ENCODE measurements at places on chromosomes 5 and 9.

DNA sequence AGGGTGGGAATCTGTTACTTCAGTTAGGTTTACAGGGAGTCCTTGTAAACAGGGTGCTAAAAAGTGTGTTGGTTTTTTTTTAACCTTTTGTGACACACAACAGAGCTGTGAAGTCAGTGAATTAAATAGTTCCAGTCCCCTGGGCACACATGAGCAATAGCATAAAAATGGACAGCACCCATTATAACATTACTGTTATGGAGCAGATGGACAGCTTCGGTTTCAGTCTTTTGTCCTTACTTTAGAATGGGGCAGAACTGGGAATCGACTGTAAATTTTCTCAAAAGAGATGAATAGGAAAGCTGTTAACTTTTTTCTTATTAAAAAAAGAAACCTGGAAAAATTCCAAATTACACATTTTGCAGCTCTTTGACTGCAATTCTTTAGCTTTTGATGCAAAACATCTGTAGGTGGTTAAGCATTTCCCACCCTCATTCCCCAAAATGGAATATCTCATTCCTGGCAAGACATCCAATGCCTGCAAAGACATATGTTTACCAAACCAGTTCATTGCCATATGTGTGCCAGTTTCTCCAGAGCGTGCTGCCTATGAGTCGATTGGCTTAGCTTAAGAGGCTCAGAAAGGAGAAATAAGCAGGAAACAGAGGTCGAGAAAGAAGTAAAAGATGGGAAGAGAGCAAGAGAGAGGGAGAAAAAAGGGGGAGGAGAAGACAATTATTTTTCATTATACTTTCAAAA lies 212.3 kb upstream of the TMEM161B start:
- DNase-seq = no peak

DNA sequence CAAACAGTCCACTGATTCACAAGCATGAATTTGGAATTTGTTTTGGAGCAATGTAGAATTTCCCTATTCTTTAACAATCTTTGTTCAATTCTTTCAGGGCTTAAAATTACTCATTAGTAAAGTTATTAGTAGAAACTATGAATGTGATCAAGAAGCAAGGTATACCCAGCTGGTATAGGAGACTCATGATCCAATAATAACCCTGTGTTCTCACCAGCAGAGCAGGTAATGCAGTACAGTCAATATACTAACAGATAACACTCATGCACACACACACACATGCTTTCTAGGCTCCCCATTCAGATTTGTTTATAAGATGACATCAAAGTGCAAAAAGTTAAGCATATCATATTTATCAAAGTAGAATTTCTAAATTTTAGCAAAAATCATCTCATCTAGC lies 445.2 kb downstream of the ELAVL2 start:
- no peak for DNase-seq

- no peak for DNase-seq
These were observed 79.7 kb downstream of the ALDH7A1 start for GRCh38 chr5:126515337-126515736.

DNA sequence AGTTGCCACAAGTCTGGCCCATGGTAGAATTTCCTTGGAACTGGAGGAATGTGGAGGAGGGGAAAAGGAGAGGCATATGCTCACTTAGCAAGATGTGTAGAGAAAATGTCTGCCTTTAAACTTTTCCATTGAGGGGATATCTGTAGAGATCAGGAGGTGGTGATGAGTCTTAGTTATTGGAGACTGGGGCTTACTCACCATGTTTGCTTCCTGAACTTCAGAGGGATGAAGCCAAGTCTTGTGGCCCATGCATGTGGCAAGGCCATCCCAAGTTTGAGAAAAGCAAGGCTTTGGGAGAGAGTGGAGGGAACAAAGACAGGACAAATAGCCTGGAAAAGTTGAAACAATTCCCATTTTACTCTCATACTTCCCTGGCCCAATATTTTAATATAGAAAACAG lies 124.5 kb downstream of the GDNF start:
- DNase-seq = no peak

- DNase-seq = no peak
These were observed 176.1 kb downstream of the GABRG2 start for GRCh38 chr5:162243651-162244050.

GRCh38 chr9:20408513-20408912 lies 213.8 kb downstream of the MLLT3 start:
- no peak for DNase-seq

DNA sequence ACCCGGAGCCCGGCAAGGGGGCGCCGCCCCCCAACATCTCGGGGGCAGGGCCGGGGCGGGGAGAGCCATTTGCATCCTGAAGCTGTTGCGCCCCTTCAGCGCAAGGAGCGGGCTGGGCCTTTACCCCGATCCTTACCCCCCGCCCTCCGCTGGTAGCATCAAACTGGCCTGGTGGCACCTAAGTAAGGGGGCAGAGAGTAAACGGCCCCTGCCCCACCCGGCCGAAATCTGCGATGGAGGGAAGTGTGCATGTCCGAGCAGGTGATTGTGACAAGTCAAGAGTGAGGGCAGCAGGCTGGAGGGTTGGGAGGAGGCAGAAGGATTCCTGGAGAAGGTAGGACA lies 101.2 kb downstream of the ESM1 start:
- DNase-seq = no peak

DNA sequence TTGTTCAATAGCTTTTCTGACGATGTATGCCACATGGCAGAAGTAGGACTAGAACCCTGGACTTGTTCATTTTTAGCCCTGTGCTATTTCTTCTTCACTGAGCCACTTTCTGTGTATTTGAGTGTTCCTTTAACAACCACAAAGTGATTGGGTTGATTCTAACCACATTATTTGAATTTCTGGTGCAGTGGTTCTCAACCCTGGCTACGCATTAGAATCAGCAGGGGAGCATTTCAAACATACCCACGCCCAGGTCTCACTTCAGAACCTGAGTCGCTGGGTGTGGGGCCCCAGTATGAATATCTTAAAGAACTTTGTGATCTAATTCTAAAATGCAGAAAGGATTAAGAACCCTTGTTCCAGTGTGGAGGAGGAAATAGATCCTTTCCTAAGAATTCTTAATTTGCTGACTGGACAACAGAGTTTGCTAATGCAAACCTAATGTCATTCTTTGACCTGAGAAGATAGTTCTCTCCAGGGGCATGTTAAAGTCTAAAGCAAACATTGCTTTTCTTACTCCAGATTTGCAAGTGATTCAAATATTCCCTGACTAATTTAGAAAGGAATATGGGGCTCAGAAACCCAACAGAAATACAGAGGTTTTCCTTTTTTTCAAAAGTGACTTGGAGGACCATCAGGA lies 75.4 kb upstream of the GDNF start:
- DNase-seq = peak; percentile 90

- no peak for DNase-seq
These were observed 35.4 kb downstream of the PRLR start for GRCh38 chr5:35194635-35195471.

DNA sequence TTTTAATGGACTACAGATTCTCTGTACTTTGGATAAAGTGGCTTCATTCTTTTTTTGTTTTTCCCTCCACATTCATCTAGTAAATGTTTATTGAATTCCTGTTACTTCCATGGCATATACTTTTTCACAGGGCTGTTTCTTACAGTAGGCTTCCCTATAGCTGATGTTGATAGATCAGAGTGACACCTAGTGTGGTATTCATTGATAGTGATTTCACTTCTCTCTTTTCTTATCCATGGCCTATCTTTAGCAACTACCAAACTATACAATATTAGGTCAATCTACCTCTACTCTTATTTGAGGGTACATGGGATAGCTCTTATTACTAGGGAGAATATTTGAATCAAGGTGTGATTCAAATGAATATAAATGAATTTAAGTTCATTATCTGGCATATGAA lies 35.8 kb downstream of the FSD1L start:
- DNase-seq = no peak

DNA sequence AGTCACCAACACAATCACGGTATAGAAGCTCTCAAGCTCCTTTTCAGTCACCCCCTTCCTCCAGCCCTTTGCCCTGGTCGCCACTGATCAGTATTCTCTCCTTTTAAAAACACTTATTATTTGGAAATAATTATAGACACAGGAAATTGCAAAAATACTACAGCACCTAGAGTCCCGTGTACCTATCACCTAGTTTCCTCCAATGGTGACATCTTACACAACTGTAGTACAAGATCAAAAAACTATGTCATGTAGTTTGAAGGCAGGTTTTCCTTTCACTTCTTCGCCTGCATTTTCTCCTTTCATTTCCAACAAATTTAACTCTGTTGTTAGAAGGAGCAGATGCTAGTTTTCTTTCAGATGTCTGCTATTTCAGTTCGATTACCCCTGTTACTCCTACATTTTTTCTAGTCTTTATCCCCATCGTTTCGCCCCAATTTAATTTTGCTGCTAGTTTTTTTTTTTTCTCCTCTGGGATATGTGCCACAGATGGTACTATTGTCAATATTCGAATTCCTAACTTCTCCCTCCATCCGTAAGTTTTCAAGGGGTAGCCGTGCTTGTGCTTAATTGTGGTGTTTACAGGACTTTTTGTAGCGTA lies 612 bp upstream of the ATG10 start:
- no peak for DNase-seq

DNA sequence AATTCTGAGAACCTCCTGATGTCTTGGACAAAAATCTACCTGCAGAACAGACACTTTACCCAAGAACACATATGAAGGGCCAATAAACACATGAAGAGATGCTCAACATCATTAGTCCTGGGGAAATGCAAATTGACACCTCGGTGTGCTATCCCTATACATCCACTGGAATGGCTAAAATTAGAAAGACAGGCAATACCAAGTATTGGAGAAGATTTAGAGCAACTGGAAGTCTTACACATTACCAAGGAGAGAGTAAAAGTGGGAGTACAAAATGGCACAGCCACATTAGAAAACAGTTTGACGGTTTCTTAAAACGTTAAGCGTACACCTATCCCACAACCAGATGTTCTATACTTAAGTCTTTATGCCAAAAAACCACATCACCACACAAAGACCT lies 3.3 kb upstream of the TDRD7 start:
- DNase-seq = no peak

- DNase-seq = no peak
These were observed 530 bp downstream of the RAPGEF1 start for GRCh38 chr9:131739133-131739958.

DNA sequence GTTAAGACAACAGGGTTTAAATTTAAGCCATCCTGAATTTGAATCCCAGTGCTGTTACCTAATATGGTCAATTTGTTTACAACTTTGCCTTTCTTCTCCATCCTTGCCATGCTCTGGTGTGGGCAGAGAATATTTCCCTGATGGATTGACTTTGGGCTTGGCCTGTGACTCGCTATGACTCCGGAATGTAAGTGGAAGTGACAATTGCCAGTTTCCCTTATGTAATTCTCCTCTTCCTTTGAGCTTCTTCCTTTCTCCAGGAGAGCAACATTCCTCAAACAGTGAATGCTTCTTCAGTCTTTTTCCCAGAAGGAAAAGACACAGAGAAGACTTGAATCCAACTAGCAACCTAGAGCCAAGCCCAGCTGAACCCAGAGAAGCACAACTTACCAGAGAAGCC lies 159.1 kb downstream of the LURAP1L start:
- DNase-seq = no peak

- DNase-seq = no peak
These were observed 58.7 kb upstream of the ERBIN start for GRCh38 chr5:65867542-65868195.

GRCh38 chr9:106637486-106637885 lies 225.5 kb upstream of the ZNF462 start:
- peak; percentile 44 for DNase-seq

DNA sequence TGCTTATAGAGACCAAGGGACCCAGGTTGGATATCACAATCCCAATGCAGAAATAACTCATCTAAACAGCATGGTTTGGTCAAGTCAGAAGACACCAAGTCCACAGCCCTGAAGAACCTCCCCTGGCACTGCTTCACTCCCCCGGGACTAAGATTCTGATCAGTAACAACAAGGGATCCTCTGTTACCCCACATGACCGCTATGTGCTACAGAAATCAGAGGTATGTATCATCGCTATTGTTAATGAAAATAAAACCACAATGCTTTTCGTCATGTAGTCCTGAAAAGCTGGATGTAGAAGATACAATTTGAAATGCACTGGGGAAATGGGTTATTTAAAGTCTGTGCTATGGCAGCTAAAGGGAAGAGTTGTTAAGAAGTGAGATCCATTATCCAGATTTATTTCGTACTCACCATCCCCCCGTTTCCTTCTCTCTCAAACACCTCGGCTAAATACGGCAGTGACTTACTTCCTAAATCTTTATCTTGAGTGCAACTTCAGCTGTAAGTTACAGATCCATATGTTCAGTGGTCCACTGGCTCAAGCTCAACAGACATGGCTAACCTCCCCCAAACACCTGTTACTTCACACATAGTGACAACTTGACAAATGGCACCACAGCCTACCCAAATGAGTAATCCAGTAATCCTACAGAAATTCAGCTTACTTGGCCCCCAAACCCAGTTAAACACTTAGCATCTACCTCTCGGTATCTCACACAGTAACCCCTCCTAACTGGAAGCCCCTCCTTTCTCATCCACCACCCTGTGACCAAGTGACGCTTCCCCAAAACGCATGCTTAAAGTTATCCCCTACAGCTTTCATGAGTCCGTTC lies 129.2 kb downstream of the MYO10 start:
- no peak for DNase-seq

- no peak for DNase-seq
These were observed 38.9 kb upstream of the N4BP3 start for GRCh38 chr5:178074266-178074952.

GRCh38 chr5:113331209-113331551 lies 103.6 kb downstream of the TSSK1B start:
- DNase-seq = no peak

DNA sequence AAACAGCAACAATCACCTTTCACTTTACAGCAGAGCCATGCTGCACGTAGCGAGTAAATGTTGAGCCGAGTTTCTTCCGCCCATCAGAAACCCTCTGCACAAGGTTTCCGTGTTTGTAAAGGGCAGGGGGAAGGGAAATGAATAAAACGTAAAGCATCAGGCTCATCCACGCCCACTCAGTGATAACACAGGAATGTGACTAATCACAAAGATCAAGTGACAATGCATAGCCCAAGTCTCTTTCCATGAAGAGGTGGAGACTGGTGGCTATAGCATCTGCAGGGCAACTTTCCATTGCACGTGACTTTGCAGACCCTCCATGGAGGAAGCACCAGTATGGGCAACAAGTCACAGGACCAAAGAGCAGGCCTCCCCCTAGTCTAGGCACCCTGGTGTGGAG lies 56.6 kb downstream of the CAMSAP1 start:
- no peak for DNase-seq

DNA sequence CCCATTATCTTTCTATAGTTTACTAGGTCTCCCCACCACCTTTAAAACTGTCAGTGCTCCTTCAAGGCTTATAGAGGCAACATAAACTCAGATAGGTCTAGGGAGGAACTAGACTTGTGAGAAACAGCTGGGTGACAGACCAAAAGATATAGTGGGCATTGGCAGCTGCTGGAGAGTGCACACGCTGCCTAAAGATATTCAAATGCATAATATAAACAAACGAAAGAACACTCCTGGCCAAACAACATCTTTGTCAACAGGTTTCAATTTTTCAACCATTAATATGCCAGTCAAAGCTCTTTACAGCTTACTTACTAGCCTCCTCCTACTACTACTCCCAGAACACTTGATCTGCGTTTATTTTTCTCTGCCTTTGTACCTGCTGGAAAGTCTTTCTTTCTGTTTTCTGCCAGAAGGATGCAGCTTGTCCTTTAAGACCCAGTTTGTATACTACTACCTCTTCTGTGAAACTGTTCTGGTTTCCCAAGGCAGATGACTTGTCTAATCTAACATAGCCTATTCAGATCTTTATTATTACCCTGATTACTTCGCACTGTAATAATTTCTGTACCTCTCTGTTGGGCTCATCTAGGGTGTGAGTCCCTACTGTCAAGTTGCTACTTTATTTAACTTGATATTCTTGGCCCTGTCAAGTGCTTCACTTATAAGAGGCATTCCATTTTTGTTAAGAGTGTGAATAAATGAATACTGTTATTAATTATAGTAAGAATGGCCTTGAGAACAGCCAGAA lies 14.3 kb downstream of the KDM3B start:
- peak; percentile 5 for DNase-seq
